ENCODE measurements at places on chromosomes 7 and 10. TPM values are rescaled to one million over a fixed set of nuclear protein-coding genes. Genes with fewer than 3 reads are reported as not detected.

DNA sequence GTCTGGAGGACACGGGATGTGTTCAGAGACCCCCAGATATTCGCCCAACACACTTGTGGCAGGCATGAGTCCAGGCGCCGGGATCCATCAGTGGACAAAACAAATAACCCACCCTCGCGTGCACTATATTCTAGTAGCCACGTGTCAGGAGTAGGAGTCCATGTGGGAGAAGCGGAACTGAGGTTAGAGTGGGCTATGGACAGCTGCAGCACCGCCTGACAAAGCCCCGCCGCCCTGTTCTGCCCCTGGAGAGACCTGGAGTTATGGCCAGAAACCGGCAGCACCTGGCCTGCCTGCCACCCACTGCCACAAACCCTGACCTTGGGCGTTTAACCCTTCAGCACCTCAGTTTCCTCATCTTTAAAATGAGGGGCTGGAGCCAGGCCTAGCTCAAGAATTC, 181.0 kb upstream of the RNF32 start:
- no peak for DNase-seq
- no peak overlapping the region for H3K4me3 ChIP-seq
- no peaks in the 10 kb centered on the region for H3K36me3 ChIP-seq

GRCh38 chr10:129900825-129901224, 63.2 kb downstream of the EBF3 start:
- peaks cover 8% of the 10 kb centered on the region for H3K27me3 ChIP-seq
- no peak overlapping the region for H3K27ac ChIP-seq
- H3K36me3 ChIP-seq, result no peaks in the 10 kb centered on the region
- no peaks in the 10 kb centered on the region for H3K4me1 ChIP-seq

DNA sequence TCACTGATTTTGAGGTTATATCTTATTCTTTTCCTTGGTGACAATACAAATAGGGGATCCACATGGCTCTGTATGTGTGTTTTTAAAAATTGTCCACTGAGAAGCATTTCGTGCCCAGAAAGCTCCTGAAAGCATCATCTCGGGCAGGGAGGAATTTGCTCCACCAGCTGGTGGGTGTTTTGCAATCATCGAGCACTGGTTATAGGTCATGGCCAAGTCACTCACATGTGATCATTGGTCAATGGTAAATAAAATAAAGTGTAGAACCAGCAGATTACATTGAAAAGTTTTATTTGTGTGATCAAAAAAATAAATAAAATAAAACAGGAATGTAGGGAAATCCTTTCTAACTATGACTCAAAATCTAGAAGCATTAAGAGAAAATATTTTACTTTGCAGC, 23.0 kb upstream of the SNX13 start:
- no peak overlapping the region for H3K27ac ChIP-seq
- no peaks in the 10 kb centered on the region for H3K36me3 ChIP-seq
- DNase-seq, result no peak
- no peaks in the 10 kb centered on the region for H3K27me3 ChIP-seq
- H3K4me1 ChIP-seq, result no peaks in the 10 kb centered on the region

DNA sequence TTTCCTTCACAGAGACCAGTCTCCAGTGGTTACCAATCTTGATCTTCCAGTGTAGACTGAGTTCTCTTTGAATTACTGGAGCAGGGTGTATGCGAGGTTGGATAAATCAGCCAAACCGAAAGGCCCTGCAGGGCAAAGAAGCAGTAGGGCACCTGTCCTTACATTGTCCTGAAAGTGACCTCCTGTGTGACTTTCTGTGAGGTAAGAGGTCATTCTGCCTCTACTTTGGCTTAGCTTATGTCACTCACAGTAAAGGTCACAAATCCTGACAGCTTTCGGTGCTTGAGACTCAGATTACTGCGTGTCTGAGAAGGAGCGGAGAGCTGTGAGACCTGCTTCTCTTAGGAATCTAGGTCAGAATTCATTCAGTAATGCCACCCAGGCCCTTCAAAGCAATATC, 252.7 kb upstream of the ETV1 start:
- no peaks in the 10 kb centered on the region for H3K36me3 ChIP-seq
- no peak for DNase-seq
- no peaks in the 10 kb centered on the region for H3K27me3 ChIP-seq
- no peaks in the 10 kb centered on the region for H3K4me1 ChIP-seq
- no peak overlapping the region for H3K4me3 ChIP-seq

DNA sequence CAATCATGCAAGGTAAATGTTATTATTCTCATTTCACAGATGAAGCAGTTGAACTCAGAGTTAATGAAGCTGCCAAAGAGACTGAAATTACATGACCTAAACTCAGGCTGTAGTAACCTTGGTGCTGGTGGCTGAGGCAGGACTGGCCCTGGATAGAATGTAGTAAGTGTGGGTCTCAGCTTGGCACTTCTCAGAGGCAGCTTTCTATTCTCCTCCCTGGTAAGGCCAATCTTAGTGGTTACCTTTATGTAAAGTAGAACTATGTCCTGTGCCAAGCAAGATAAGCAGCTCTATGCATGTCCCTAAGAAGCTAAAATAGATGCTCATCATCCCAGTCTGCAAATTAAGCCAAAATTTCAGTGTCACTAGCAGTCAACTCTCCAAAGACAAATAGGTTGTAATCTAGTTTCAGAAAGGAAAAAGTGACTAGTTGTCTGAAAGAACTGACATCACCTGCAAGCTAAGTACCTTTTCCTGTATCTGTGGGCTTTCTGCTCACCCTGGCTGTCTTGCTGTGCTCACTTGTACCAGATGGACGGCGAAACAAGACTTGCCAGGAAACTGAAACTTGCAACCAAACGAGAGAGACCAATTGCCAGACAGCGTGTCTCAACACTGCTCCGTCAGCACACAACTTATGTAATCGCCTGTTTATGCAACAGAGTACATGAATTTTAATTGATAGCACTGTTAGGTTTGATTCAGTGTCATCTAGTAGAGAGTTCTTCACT, 43.7 kb downstream of the CH25H start:
- no peak for DNase-seq
- H3K36me3 ChIP-seq, result no peaks in the 10 kb centered on the region
- H3K27ac ChIP-seq, result no peak overlapping the region
- H3K4me3 ChIP-seq, result no peak overlapping the region

DNA sequence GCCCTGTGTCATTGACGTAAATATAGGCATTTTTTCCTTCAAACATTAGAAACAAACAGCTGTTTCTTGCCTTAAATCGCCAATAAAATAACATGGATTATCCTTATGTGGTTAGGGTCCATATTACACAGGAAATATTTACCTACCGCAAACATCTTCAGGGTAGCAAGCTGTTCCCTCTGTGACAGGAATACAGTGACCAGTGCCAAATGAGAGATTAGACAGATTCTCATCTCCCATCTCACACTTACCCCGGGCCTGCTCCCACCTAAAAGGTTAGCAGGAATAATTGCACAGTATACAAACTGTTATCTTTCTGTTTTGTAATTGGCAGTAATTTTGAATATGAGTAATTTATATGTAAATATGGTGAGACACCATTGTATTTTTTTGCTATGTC, 16.5 kb downstream of the MKI67 start:
- peaks cover 98% of the 10 kb centered on the region for H3K36me3 ChIP-seq
- DNase-seq, result no peak
- no peaks in the 10 kb centered on the region for H3K4me1 ChIP-seq
- no peak overlapping the region for H3K27ac ChIP-seq

DNA sequence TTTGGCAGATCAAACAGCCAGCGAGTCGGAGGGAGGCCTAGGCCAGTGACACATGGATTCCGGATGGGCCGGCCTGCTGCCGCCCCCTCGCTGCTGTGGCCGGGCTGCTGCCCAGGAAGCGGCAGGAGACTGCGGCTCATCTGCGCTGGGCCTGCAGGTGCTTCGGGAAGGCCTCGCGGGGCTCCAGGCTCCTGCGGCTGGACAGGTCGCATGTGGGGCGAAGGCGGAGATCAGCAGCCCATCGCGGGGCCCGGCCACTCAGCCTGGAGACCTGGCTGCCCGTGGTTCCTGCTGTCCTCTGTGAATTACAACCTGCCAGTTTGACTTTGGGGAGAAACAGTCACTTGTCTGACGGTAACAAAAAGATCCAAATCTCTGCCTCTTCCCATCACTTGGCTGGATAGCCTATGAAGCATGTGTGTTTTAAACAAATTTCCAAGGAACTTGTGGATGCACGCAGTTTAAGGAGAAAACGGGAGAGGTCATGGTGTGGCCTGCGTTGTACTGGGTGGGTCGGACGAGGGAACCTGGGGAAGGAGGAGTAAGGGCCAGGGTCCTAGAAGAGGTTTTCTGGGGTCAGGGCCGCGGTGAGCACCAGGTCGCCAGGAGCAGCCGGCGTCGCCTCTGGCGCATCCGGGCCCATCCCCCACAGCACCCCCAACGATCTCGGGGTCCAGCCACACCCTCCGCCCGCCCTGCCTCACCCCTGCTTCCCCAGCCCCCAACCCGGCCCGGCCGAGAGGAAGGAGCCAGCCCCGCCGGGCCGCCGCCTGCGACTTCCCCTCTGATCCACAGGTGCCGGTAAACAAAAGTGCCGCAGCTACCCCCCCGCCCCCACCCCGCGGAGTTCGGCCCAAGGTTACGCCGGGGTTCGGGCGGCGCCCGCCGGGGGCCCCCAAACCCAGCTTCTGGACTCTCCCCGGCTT, 1.6 kb downstream of the SPOCK2 start:
- H3K27me3 ChIP-seq, result peaks cover 59% of the 10 kb centered on the region
- no peak overlapping the region for H3K27ac ChIP-seq
- peaks cover 7% of the 10 kb centered on the region for H3K4me1 ChIP-seq
- peak; percentile 82 for DNase-seq
- no peaks in the 10 kb centered on the region for H3K36me3 ChIP-seq

GRCh38 chr10:22246680-22247391, 29.0 kb upstream of the EBLN1 start:
- DNase-seq, result no peak
- H3K36me3 ChIP-seq, result no peaks in the 10 kb centered on the region
- H3K4me1 ChIP-seq, result no peaks in the 10 kb centered on the region

DNA sequence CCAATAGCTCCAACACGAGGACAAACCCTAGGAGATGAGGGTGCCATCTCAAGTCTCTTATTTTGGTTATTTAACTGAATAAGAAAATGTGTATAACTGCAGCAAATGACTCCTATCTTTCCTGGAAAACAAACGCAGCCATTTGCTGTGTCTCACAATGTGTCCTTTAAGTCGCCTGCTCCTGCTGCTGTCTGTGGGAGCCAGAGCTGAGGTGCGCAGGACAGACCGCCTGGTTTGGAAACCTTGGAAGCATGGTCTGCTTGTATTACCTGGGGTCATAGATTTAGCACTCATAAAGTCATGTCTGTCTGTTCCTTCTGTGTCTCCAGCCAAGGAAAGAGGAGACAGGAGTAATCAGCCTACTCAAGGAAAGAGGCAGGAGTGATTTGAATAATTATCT, 760.2 kb downstream of the GRID1 start:
- no peaks in the 10 kb centered on the region for H3K4me1 ChIP-seq
- H3K4me3 ChIP-seq, result no peak overlapping the region
- DNase-seq, result peak; percentile 6
- H3K27me3 ChIP-seq, result no peaks in the 10 kb centered on the region
- no peak overlapping the region for H3K27ac ChIP-seq
- H3K36me3 ChIP-seq, result no peaks in the 10 kb centered on the region

Gene FGFBP3
- total RNA-seq, result 18.4 TPM

Gene CRTAC1
- 0.11 TPM for total RNA-seq

Gene IDI2
- total RNA-seq, result not detected

Gene NT5C2
- 140 TPM for total RNA-seq

Data from endodermal cell (in vitro differentiated cells).